Chondrocyte (in vitro differentiated cells): ENCODE measurements at places on chromosomes 12 and 14.

DNA sequence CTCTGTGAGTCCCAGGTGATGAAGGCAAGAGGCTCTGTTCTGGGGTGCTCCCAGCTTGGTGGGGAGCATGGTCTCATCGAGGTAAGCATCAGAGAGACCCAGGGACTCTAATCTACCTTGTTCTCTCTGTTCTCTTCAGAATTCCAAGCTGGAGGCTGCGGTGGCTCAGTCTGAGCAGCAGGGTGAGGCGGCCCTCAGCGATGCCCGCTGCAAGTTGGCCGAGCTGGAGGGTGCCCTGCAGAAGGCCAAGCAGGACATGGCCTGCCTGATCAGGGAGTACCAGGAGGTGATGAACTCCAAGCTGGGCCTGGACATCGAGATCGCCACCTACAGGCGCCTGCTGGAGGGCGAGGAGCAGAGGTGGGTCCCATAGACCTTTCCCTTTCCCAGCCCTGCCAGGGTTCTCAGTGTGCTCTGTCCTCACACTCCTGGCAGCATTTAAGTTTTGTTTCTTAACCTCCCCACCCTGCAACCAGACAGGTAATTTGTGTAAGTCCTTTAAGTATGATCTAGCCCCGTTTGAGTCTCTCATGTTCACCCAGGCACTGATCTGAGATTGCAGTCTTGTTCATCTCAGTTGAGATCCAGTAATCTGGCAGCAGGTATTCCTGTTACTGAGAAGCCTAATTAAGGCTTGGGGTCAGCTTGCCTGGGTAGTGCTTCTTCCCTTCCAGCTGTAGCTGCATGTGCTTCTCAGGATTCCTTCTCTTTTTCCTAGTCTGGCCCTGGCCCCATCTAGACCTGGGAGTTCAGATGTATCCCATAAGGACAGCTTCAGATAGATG is 14.8 kb upstream of the KRT81 start:
- DNase-seq, result no peak

GRCh38 chr14:100371773-100372172 is 48.6 kb downstream of the SLC25A47 start:
- no peak for DNase-seq

- no peak for DNase-seq
Measured at GRCh38 chr12:71636704-71637115, 26.9 kb downstream of the ZFC3H1 start.

DNA sequence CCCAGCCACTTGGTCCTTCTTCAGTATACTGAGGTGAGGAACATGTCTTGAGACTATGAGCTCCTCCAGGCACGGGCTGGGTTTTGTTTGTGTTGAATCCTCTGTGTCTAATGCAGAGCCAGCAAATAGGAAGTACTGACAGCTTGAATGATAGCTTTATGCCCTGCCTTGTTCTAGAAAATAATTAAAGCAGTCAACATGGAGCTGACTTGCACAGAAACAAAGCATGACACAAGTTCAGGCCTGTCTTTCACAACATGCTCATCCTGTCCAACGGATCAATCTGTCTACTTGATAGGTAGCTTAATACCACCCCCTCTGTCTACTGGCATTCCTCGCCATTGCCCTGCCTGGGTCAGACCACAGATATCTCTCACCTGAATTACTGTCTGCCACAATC is 140.9 kb downstream of the ESRRB start:
- no peak for DNase-seq

DNA sequence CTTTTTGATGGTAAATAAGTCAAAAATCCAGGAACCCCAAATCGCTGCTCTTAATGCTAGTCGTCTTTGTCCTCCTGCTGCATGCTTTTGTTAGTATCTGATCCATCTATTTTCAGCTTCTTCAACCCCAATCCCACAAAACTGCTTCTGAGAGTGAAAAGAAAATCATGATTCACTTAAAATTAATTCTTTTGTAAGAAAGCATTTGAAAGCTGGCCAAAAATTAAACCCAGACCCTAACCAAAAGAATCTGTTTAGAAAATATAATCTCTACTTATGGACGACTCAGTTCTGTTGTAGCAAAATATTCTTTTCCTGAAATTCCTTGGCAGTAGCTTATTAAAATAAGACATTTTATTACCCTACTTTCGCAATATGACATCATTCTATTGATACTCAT is 443.6 kb upstream of the SYT1 start:
- no peak for DNase-seq

- peak; percentile 98 for DNase-seq
Measured at GRCh38 chr14:23555882-23556699, at the start of gene THTPA. TSS of gene THTPA (plus strand) at chr14:23556271. CDS start at chr14:23556758, 487 bp downstream.

- DNase-seq, result no peak
Measured at GRCh38 chr12:59700153-59700450, 104.3 kb downstream of the SLC16A7 start.

DNA sequence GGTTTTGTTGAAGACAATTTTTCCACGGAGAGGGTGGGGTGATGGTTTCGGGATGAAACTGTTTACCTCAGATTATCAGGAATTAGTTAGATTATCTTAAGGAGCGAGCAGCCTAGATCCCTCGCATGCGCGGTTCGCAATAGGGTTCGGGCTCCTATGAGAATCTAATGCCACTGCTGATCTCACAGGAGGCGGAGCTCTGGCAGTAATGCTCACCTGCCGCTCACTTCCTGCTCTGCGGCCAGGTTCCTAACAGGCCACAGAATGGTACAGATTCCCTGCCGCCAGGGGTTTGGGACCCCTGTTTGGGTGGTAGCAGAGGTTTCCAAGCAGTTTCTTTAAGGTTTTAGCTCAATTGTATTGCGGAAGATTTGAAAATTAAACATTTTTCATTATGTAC is 439.8 kb upstream of the OR4E1 start:
- DNase-seq, result no peak
